ENCODE measurements at places on chromosomes 6 and 20.

DNA sequence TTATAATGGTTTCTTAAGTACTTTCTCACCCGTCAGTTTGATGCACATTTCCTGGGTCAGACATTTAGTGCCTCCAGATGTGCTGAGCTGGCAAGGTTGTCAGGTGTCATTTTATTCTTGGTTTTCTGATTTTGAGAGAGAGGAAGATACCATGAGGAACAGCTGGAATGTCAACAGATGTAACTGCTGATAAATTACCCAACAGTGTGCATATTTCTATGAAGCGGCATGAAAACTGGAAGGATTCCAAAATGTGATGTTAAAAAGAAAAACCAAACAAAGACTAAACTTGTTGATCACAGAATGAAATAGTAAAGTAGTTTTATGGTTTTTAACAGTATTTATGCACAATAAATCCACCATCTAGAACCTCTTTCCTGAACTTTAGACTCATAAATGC lies 447.3 kb downstream of the HDGFL1 start:
- DNase-seq = no peak

- no peak for DNase-seq
These were observed 475 bp upstream of the TMEM181 start for GRCh38 chr6:158559338-158559894.

DNA sequence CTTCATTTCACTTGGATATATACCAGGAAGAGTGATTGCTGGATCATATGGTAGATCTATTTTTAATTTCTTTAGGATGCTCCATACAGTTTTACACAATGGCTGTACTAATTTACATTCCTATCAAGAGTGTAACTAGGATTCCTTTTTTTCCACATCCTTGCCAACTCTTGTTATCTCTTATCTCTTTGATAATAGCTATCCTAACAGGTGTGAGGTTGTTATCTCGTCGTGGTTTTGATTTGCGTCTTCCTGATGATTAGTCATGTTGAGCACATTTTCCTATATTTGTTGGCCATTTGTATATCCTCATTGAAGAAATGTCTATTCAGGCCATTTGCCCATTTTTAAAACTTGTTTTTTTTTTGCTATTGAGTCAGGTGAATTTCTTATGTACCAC lies 552.4 kb downstream of the RFPL4B start:
- no peak for DNase-seq

GRCh38 chr6:143747347-143747842 lies 69.6 kb downstream of the PHACTR2 start:
- no peak for DNase-seq

DNA sequence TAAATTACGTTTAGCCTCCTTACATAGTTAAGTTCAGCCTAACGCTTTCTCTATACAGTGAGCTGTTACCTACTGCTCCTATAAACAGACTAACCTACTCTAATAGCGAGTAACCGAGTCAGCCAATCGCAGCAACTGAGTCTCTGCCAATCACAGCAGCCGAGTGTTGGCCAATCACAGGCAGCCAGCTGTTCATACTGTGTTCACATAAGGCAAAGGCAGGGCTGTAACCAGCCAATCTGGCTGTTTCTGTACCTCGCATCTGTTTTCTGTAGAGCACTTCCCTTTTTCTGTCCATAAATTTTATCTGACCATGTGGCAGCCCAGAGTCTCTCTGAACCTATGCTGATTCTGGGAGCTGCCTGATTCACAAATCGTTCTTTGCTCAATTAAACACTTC lies 263.9 kb upstream of the JARID2 start:
- no peak for DNase-seq

GRCh38 chr6:16296061-16296670 lies 57.8 kb downstream of the GMPR start:
- DNase-seq = no peak

DNA sequence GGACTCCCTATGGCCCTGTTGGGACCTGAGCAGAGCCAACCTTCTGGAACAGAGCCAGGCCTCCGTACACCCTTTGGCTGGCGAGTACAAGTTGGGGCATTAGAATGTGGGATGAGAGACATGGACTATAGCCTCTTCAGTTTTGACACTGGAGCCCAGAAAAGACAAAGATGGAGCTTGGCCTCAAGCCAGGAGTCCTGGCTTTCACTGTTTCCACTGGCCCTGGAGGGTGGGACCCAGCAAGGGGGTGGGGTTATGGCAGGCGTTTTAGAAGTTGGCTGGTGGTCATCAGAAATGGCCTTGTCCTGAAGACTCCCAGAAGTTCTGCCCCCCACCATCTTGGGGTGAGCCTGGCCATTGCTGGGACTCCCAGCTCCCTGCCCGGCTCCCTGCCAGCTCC lies 21.8 kb downstream of the ITPR3 start:
- DNase-seq = no peak

GRCh38 chr6:32167154-32167760 lies 2.9 kb downstream of the EGFL8 start:
- no peak for DNase-seq
